ENCODE measurements at places on chromosomes 1 and 21. TPM values are rescaled to one million over a fixed set of nuclear protein-coding genes. Genes with fewer than 3 reads are reported as not detected.

DNA sequence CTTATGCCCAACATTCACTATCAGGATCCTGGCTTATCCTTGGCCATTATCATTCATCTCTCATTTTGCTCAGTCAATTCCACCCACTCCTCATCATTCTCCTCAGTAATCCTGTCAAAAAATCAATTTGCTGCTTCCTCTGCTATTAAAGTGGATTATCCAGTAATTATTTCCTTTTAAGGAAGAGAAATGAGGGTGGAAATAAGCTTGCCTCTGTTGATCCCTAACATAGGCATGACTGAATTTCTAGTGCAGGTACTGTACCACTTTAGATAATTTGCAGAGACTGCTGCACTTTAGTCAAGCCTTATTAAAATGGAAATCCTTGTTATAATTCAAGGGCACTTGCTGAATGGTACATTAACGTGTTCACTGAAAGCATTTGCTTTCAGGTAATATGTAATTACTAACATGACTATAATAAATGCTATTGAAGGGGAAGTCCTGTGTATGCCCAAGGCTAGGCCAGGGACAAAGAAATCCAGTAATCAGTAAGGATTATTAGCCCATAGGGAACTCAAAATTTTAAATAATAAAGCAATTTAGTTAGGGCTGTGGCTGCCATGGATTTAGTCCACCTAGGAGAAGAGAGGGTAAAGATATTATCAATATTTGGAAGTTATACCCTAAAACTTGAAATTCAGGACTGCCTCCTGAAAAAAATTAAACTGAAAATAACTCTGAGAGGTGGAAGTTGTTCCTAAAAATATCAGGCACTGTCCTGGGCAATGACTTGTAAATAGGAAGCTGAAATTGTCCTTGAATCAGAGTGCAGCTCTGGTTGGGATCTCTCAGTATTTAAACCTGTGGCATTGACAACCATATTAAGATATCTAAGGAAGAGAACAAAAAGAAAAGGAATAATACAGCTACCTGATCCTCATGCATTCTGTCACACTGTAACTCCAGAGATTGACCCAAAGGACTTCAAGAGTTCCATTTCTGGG lies 43.4 kb downstream of the RGS2 start:
- DNase-seq, result no peak

DYNLT5 gene
- not detected for total RNA-seq

- no peak for DNase-seq
Observed at GRCh38 chr1:235351898-235352297, 15.3 kb upstream of the TBCE start.

IGSF5 gene
- total RNA-seq, result not detected

KRTAP20-2 gene
- not detected for total RNA-seq

Data from activated CD8-positive, alpha-beta T cell treated with anti-CD3 and anti-CD28 coated beads for 36 hours (primary cell).